NCI-H2081 (cell line): ENCODE measurements at places on chromosomes 3 and 15.

DNA sequence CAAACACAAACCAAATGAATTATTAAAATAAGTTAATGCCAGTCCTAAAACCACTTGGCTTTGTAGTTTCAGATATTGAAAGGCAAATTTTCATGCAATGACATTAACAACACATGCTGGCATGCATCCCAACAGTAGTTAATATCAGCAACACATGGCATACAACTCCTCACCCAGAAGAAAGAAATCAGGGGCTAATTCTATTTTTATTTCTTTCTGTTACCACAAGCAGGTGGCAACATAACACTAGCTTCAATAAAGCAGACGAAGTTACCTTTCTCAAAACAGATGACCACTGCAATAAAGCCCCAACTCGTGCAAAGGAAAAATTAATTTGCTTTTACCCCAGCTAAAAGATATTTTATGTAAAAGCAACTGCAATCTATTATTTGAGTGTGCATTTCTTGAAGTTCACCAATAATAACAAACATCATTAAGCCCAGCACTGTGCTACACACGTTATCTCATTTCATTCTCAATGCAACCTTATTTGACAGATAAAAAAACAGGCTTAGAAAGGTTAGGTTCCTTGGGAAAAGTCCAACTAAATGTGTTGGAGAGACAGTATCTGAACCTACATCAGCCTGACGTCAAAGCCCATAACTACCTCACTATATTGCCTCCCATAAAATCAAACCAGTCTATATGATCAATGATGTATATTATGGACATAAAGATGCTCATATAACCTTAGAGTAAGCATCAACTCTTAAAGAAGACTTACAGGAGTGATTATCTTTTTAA is 2.8 kb downstream of the TOP2B start:
- DNase-seq = peak; percentile 4

GRCh38 chr3:108552267-108553159 is 36.7 kb downstream of the CIP2A start:
- DNase-seq = peak; percentile 21

GRCh38 chr15:57403017-57403416 is 26.7 kb downstream of the CGNL1 start:
- no peak for DNase-seq

DNA sequence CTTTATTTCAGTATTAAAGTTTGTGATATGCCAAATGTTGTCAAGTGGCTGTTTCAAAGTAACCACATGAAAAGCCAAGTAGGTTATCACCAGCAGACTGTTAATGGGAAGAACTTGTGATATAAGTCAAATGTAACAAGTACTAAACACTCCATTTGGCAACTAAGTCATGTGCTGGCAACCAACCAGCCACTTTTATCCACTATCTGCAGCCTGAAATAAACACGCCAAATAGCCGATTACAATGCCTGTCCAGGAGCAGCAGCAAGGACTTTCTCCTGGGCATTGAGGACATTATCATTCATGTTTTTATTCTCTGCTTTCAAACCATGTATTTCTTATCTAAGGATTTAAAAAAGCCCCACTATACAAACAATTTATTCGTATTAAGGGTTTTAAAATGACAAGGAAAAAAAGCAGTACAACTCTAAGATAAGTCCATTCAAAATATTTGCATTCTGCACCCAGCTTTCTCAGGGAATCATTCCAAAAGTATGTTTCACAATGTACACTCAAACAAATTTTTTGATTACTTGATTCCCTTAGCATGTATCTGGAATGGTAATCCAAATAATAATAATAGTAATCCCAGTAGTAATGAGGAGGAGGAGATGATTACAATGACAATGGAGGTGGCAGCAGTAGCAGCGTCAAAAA is 448.6 kb downstream of the ERC2 start:
- no peak for DNase-seq

DNA sequence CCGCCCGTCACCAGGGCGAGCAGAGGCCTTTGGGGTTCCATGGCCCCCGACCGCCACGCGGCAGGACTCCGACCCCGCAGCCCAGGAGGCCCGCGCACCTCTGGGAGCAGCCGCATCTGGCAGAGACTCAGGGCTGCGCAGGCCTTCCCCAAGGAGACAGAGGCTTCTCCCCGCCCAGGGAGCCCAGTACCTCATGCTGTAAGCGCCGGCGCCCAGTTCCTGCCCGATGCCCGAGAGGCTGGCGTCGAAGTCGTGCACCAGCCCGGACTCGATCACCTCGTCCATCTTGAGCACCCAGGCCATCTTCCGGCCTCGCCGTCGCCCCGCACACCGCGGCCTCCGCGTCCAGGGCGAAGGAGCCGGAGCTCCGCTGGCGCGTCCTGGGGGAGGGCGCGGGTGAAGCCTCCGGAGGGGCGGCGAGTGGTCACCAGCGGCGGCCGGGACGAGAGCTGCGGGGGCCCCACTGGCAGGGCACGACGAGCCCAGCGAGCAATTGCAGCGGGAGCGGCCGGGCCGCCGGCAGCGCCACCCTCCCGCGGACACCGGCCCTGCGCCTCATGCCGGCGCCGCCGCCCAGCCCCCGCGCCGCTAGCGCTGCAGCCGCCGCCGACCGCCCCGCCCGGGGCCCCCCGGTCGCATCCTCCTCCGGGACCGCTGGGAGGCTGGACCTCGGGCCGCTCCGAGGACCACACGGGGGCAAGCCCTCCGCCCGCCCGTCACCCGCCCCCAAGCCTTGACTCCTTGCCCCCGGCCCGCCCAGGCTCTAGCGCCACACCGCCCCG is 468 bp downstream of the UBP1 start:
- peak; percentile 25 for DNase-seq

GRCh38 chr3:108073764-108074431 is 16.9 kb downstream of the CD47 start:
- DNase-seq = no peak

DNA sequence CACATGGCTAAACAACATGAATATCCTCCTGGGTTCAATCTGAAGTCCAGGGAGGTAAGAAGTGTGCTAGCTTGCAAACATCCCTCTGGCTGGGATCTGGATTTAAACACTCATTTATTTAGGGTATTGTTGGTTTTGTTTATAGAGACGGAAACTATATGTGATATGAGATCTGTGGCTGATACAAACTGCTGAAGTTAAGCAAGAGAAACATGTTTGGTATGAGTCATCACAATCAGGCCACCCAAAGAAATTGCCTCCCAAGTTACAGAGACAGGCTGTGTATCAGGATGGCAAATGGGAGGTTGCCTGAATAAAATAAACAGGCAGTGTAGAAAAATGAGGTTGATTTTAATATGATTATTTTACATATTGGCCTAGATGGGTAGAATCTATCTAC is 562.1 kb downstream of the IGSF11 start:
- DNase-seq = no peak

GRCh38 chr3:149091983-149092382 is 5.7 kb upstream of the HLTF start:
- no peak for DNase-seq

DNA sequence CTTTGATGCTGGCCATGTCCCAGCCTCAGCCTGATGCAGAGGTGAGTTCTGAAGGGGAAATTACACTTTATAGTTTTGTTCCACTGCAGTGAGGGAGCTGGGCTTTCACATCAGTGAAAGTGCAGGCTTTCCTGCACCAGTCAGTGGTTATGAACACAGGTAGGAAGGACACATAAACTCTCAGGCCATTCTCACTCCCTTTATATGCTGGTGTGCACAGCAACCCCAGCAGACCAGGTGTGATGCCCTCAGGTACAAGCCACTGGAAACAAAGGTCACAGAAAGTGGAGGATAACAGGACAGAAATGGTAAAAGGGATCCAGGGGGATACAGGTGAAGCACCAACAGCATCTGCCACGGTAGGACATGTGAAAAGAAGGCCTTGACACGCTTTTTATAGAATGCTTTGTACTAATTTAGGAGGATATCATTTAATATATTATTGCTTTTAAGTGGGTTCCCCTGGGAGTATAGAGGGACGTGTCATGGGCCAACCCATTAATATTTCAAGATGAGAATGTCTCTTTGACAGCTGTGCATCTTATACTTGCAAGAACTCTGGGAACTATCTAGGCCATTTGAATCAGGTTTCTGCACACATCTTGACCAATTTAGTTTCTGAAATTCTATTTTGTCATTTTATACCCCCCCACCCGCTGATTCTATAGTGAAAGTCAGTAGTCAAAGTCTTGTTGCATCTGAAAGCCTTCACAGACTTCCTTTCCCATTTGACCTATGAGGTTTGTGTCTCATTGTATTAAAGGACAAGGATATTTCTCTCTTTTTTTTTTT is 25.0 kb upstream of the BLM start:
- DNase-seq = no peak

DNA sequence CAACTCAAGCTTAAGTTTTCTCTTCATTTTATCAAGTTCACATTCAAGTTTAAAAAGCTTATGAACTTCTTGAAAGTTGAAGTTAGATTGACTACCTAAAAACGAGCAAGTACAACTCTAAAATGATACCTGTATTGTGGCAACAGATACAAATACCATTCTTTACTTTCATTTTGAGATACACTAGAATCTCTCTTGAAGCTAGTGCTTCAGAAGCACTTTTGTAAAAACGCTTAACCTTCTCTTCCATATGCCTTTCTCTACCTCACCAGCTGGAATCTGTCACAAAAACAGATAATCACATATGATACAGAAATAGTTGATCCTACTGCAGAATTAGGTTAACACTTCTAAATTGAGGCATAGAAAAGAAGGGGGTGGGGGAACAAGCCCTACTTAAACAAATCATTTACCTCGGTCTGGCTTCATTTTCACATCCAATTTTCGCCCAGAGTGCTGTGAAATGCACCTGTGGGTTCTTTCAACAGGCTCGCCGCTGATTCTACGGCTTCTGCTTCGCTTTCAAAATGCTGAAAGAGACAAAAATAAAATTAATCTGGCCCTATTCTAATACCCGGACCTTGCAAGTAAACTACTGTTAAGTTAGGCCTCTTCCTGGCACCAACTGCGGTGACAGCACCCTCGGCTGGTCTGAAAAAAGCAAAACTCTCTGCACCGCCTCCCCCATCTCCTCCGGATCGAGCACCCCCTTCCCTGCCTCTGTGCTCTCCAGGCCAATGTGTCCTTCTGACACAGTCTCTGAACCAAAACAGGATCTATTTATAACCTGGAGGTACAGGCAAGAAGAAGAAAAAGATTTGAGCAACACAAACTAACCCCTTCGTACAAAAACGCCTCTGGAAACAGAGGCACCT is 1.4 kb downstream of the ATOSA start:
- peak; percentile 60 for DNase-seq

GRCh38 chr3:1703169-1703568 is 395.5 kb upstream of the CNTN4 start:
- no peak for DNase-seq

DNA sequence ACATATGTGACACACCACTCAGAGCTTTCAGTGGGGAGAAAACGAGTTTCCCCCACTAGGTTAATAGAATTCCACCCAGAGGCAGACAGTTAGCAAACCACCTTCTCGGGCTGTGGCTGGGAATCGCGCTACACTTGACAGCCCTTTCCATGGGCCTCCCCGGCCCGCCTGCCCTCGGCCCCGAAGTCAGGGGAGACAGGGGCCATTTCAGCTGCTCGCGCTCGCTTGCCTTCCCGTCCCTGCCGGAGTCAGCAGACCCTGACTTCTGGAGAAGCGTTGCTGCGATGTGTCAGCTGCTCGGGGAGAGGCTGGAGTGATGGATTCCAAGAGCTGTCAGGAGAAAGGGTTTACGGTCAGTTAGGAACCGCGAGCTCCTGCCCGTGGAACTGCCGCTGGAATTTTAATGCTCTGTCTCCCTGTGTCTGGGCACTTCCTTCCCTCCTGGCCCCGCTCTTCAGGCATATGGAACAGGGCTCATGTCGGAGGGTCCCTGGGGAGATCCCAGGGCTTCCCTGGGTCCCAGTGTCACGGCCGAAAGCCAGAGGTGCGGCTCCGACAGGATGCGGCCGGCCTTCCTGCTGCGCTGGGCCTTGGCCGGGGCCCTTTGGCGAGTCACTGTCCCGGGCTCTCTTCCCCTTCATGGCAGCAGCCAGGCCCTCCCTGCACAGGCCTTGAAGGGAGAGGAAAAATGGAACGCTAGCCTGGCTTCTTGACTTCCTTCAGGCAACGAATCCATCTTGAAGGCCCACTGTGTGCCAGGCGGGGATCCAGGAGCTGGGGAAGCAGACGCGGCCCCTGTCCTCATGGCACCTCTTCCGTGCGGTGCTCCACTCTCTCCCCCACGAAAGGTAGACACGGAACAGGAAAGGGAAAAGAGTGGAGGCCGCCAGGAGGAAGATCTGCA is 38.4 kb upstream of the VPS8 start:
- DNase-seq = no peak

DNA sequence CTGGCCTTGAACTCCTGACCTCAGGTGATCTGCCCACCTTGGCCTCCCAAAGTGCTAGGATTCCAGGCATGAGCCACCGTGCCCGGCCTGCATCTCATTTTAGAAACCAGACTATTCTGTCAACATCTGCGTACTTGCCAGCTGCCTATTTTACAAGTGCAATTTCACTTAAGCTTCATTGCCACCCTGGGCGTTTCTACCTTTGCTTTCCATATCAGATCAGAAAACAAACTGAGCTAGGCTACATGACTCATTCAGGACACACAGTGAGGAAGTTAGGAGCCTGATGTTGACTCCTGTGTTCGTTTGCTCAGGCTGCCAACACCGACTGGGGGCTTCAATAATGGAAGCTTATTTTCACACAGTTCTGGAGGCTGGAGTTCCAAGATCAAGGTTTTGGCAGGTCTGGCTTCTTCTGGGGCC is 42.3 kb upstream of the KLHL25 start:
- DNase-seq = peak; percentile 44

GRCh38 chr3:25169151-25169550 is 258.9 kb upstream of the RARB start:
- DNase-seq = no peak

- no peak for DNase-seq
Observed at GRCh38 chr3:14343338-14344112, 58.9 kb upstream of the SLC6A6 start.

GRCh38 chr3:76432396-76432795 is 607.5 kb upstream of the ROBO2 start:
- no peak for DNase-seq

DNA sequence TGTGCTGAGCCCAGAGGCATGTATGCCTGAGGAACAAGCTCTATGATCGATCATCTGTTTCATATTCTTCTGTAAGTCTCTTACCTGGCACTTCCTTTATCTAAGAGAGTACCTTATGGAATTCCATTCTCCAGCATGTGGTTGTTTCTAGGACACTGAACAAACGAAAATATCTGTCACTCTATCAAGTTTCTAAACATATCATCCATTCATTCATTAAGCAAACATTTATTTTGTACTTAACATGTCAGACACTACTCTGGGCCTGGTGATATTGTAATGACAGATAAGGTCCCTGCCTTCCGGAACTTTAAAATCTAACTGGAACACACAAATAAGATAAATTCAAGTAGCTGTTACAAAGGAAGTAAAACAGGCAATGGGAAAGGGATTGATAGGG is 477.1 kb downstream of the IGSF11 start:
- DNase-seq = no peak

DNA sequence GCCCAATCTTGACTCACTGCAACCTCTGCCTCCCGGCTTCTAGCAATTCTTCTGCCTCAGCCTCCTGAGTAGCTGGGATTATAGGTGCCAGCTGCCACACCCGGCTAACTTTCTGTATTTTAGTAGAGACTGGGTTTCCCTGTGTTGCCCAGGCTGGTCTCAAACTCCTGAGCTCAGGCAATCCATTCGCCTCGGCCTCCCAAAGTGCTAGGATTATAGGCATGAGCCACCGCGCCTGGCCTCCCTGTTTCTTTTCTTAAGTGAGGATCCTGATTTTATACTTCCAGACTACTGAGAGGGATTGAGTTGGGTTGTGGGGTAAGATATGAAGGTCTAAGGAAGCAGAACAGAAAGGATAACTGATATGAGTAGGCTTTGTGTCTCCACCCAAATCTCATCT is 106.8 kb downstream of the CNTN3 start:
- DNase-seq = no peak
